Panc1 (cell line): ENCODE measurements at places on chromosomes 16 and 17.

DNA sequence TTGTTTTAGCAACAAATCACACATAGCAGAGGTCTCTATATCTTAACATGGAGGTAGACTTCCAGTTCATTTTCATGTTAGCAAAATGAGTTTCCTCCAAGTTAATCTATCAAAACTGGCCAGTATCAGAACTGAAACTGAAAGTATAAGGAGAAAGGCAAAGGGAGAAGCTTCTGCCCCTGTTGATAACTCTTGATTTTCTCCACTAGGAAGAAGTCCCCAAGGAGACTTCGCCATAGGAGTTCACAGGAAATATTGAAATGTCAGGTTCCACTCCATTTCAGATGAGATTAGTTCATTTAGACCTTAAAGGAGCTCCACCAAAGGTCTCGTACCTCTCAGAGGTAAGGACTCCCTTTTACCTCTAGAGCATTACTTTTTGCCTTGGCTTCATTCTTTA lies 1.2 kb upstream of the OGFOD3 start:
- no peak for DNase-seq

DNA sequence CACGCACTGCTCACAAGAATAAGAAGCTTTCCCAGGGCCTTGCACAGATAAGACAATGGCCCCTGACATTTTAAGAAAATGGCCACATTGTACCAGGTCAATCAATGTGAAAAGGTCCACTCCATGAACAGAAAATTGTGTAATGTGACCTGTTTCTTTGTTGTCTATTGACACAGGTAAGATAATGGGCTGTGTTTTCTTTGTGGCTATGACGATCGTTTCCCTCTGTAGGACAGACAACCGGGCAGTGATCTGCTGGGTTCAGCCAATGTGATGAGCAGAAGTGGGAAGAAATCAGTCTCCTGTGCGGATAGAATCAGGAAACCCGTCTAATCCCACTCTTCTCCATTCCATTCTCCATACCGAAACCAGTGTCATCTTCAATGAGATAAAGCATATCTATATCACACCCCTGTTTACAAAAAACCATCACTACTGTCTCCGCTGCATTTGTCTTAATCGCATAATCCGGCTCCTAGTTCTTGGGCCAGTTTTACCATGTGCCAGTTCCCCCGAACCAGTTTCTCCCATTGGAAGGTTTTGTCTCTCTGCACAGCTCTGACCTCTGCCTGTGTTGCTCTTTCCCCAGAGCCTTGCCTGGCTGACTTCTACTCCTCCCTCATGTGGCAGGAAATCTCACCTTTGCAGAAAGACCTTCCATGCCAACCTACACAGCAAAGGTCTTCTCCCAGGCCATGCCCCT lies 66.9 kb upstream of the ATF7IP2 start:
- DNase-seq, result no peak

GRCh38 chr17:59488805-59489204 lies 76.6 kb upstream of the DHX40 start:
- no peak for DNase-seq

DNA sequence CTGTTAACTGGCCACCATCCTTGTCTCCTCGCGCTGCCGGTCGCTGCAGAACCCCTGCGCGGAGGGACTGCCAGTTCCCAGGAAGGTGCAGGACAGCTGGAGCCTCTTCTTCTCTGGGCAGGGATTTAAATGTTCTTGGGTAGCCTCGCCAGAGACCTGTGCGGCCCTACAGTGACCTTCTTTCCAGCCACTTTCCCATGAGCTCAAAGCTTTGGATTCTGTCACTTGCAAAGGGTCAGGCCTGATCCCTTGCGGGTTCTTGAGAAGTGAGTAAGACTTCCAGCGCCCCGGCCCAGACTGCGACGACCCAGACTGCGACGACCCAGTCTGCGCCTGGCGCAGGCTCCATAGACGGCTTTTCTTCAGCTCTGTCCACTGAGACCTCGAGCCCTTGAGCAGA lies 1.4 kb upstream of the SLFN5 start:
- DNase-seq, result no peak

GRCh38 chr17:69448431-69449102 lies 34.1 kb downstream of the MAP2K6 start:
- no peak for DNase-seq
